ENCODE measurements at places on chromosomes 1 and 21. TPM values are rescaled to one million over a fixed set of nuclear protein-coding genes. Genes with fewer than 3 reads are reported as not detected.
A peak's percentile ranks its signal among the peaks of the same experiment; 100 is the strongest.

The EPHA8 gene
- polyA plus RNA-seq = 2.4 TPM

DNA sequence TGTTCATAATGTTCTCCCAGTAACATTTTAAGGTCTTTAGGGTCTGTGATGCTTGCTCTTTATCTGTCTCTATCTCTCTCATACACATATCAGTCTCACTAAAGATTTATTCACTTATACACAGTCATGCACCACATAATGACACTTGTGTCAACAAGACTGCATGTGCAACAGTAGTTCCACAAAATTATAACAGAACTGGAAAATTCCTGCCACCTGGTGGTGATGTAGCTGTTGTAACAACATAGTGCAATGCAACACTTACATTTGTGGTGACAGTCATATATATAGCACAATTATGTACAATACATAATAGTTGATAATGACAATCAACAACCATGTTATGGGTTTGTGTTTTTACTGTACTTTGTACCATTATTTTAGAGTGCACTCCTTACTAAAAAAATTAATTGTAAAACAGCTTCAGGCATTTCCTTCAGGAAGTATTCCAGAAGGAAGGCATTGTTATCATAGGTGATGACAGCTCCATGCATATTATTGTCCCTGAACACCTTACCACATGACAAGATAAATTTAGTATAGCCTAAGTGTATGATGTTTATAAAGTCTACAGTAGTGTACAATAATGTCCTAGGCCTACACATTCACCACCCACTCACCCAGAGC, 8.1 kb downstream of the TDRD5 start:
- DNase-seq = no peak

GRCh38 chr1:30506291-30507015, 216.9 kb downstream of the MATN1 start:
- DNase-seq = no peak

DNA sequence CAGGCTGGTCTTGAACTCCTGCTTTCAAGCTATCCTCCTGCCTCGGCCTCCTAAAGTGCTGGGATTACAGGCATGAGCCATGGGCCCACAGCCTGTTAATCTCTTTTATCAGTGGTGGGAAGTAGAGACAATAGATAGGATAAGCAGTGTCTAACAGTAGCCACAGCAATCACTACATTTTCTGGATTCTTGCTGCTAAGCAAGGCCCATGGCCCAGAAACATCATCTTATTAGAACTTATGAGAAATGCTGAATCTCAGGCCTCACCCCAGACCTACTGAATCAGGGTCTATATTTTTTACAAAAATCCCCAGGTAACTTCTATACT, 29.7 kb downstream of the IGFN1 start:
- DNase-seq = no peak

DNA sequence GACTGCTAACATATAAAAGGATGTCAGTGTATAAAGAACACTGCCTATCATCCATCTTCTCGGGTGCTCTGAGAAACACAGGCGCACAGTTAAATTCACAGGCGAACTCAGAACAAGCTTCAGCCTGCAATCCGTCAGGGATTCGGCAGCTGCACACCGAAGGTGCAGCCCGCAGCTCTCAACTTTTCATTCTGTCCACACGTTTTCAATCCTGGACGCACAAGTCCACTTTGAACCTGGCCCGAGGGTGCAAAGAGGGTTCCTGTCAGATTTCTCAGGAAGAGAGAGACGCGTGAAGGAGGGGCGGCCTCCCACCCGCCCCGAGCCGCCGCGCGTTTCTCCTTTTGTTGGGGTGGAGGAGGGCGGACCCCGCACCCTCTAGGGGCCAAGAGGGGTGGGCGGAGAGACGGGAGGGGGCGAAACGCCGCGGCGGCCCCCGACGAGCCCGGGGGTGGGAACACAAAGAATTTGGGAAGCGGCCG, 724 bp downstream of the DOCK7 start:
- peak; percentile 47 for DNase-seq

The AQP10 gene
- 0.21 TPM for polyA plus RNA-seq

DNA sequence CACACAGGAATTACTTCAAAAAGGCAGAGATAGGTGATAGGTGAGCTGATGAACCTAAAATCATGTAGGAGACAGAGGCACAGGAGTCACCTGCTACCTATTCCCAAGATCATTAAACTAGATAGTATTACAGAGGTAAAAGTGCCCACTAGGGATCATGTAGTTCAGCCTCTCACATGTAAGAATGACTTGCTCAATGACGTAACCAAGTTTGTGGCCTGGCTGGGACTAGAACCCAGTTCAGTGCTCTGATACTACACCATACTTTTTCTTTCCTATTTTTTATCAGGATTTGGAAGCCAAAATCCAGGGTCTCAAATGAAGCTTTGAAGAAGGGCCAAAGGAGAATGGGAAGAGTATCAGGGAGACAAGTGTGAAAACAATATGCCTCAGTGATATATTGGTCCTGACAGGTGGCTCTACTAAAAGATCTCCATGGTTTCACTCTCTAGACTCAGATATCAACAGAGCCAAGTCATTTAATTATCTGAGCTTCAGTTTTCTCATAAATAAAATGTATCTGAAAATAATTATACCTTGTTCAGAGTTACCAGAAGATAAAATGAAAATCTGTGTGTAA, 87.3 kb upstream of the SLFNL1 start:
- peak; percentile 47 for DNase-seq

- no peak for DNase-seq
Observed at GRCh38 chr1:224067207-224067606, 46.7 kb upstream of the FBXO28 start.

- DNase-seq = no peak
Observed at GRCh38 chr1:223651291-223651991, 14.1 kb downstream of the CAPN8 start.

GRCh38 chr1:210726621-210727020, 397.9 kb downstream of the HHAT start:
- DNase-seq = peak; percentile 61

DNA sequence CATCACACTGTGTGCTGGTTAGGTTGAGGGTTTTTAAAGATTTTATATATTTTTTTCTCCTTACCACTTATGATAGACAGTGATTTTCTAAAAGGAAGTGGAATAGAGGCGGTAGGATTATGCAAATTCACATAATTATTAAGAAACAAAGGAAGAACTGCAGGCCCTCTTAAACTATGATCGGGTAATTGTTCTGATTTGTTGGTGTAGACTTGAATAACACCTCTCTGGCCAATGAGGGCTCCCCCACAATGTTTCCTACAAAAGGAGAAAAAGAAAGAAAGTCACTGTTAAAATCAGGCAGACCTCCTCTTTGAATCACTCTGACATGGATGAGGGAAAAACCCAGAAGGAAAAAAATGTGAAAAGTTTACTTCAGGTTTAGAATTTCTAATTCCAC, 241.6 kb downstream of the RPS6KC1 start:
- DNase-seq = no peak

DNA sequence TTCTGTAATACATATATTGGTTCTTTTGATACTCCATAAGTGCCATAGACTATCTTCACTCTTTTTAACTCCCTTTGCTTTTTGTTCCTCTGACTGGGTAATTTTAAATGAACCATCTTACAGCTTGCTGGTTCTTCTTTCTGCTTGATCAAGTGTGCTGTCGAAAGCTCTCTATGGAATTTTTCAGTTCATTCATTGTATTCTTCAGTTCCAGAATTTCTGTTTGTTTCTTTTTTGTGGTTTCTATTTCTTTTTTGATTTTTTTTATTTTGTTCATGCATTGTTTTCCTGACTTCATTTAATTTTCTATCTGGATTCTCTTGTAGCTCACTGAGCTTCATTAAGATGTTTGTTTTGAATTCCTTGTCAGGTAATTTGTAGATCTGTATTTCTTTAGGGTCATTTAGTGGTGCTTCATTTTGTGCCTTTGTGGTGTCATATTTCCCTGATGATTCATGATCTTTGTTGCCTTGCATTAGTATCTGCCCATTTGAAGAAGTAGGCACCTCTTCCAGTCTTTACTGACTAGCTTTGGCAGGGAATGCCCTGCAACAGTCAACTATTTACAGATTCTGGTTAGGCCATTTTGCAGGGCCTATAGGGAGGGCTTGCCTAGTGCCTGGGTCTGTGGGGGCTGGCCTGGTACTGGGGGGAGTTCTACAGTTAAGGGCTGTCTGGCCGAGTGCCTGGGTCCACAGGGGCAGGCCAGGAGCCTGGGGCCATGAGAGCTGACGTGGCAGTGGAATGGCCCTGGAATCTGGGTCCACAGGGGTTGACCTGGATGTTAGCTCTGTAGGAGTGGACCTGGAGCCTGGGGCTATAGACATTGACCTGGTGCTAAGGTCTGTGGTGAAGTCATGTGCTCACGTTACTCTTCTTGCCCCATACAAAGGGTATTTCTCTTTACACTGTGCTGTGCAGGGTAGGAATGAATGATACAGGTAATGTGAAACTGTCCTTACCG, 89.7 kb downstream of the MAGI3 start:
- no peak for DNase-seq

DNA sequence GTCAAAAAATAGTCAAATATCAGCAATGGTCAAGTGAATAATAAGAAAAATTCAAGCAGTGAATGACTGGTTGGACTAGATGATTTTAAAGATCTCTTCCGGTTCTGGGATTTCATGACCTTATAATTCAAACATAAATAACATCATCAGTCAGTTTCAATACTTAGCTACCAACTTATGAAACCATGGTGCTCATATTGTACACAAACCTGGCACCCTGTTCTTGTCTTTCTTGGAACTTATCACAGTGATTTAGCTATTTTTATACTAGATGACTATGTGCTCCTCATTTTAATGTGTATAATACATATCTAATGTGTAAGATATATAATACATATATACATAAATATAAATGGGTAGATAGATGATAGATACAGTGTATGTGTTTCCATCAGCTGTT, 156.9 kb downstream of the CLEC20A start:
- DNase-seq = no peak

- DNase-seq = no peak
Observed at GRCh38 chr1:115377411-115377810, 39.4 kb upstream of the NGF start.

DNA sequence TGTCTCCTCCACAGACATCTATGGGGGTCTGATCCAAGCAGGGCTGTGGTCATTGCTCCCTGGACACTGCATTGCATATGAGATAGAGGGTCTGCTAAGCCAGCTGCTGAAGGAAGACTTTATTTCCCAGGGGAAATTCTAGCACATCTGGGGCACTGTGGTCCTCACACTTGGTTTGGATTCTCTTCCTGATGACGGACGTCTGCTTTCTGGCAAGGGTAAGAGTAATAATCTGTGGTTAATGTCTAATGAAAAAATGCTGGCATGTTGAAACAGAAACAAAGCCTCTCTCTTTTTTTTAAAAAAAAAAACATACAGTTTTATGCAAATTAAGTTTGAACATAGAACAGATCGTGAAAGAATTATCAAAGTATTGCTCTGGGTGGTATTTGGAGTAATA, 553.9 kb downstream of the DPYD start:
- DNase-seq = no peak

GRCh38 chr1:73100216-73100615, 817.9 kb upstream of the NEGR1 start:
- no peak for DNase-seq

DNA sequence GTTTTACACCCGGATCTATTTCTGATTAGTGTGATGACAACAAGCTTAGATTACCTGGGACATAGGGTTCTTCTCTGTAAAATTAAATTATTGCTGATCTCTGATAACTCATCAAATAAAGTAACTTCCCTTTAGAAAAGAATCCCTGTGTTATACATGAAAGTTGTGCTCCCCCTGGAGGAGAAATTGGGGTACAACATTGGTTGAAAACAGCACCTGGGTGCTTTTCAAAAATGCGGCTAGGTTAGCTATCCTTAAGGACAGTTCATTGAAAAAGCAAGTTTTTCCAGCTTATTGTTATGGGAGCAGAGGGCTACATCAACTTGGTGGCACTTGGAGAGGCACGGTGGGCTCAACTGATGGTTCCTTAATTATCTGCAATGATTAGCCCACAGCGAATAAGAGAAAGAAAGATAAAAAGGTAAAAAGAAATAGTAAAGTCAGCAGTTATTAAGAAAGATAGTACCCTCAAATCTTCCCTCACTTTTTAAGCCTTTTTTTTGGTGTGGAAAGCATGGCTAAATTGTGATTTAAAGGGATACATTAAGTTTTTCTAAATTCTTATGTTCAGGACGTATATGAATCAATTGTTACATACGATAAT, 97.8 kb downstream of the FMN2 start:
- DNase-seq = peak; percentile 24
